ENCODE measurements at places on chromosomes 3 and 15.

- DNase-seq: no peak
These were observed 33.1 kb upstream of the POLG start for GRCh38 chr15:89367485-89368451.

DNA sequence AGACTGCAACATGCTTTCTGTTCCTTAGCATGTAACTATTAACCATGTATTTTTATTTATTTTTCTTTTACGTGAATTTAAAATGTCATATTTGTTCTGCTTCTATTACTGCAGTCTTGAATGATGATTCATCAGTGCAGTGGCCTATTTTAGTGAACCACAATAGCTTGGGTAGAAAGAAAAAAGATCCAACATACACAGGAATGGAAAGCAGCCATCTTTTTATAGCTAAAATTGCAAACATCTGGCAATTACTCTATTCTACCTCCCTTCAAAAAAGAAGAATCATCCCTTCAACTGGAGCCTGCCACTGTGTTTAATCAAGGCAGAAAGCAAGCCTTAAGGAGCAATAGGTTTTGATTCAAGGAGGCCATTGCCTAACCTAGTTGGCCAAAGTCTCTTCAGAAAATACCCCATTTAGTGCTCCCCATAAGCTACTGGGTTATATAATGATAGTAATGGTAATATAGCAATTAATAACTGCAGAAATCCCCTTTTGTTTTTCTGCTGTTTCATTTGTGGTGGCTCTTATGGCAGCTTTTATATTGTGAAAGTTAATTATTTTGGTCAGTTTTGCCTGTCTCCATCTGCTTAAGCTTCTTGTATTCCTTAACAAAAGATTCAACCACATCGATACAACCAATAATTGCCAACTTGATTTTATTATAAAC lies 267.3 kb downstream of the LPP start:
- DNase-seq: no peak

GRCh38 chr3:82685761-82686160 lies 924.3 kb upstream of the GBE1 start:
- DNase-seq: no peak

DNA sequence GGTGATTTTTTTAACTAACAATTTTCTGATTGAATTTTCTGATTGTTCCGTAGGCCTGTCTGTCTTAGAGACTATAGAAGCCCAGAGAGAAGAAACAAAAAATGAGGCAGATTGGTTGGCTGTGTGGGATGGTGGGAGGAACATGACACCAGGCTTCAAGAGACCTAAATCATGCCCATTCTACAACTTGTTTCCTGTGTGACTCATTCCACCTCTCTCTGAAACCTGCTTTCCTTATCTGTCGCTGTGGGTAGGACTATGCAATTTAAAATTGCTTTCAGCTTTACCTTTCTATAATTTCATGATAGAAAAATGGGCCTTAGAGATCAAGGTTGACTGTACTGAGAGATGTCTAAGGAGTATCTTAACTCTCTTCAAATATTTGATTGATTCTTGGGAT lies 44.5 kb downstream of the OXNAD1 start:
- DNase-seq: no peak

DNA sequence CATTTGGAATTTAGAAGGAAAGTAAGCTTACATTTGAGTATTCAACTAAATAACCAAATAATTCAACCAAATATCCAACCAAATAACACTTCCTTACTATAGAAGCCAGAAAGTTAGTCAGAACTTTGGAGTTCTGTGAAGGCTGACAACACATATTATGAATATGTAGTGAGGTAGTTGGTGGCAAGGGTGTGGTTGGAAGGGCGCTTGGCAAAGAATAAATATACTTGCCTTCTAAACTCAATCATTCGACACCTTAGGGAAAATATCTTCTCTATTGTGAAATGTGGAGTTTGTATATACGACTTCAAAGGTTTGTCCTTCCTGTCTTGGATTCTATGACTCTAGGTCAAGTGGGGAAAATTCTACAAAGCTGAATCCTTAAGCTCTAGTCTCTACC lies 111.7 kb upstream of the OSTN start:
- no peak for DNase-seq

DNA sequence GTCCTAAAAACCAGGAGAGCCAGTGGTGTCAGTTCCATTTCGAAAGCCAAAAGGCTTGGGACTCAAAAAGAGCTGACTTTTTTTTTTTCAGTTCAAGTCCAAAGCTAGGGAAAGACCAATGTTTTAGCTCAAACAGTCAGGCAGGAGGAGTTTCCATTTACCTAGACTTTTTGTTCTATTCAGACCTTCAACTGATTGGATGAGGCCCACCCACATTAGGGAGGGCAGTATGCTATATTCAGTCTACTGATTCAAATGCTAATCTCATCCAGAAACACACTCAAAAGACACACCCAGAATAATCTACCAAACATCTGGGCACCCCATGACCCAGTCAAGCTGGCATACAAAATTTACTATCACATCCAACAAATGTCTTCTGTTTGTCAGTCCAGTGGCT lies 374.0 kb downstream of the KCNH8 start:
- DNase-seq: no peak

DNA sequence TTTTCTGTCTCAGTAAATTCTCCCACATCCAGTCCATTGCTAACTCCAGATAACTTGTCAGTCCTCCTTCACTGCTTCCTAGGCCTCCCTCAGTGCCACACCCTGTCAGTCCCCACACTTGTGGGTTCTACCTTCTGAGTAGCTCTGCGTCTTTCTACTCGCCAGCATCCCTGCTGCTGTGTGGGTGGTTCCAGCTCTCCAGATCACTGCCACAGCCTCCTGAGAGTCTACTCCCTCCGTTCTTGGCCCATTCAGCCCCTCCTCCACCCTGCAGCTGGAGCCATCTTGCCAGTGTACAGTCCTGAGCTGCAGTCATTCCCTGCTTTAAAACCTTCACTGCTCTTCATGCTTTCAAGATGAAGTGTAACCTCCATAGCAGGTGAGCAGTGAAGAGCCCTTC lies 45.3 kb downstream of the MAP2K5 start:
- DNase-seq: no peak

DNA sequence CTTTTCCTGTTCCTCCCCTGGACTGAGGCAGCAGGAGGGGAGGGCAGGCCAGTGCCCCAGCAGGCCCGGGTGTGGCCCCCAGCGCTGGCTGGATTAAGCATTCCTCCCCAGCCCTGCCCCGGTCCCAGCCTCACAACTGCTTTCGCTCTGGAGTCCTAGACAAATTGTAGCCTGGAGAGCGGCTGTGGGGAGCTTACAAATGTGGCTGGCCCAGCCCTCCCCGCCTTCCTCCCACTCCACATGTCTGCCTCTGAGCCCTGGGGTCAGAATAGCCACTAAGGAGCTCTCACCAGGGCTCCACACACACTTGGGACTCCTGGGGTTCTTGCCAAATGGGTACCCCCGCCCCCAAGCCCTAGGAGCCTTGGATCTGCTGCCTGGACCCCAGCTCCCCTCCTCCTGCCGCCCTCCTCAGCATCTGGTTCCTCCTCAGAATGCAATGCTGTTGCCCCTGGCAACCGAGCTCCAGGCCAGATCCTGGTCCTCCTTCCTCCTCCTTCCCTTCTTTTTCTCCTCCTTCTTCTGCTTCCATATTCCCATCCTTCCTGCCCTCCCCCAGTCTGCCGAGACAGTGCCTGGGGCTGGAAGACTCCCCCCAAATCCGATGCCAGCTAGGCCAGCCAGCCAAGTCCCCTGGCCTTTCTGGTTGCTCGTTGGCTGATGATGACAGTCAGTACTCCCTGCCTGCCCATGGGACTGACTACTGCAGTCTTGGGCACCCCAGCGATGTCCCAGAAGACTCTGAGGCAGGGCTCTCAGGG lies 91.1 kb downstream of the LINGO1 start:
- DNase-seq: no peak

DNA sequence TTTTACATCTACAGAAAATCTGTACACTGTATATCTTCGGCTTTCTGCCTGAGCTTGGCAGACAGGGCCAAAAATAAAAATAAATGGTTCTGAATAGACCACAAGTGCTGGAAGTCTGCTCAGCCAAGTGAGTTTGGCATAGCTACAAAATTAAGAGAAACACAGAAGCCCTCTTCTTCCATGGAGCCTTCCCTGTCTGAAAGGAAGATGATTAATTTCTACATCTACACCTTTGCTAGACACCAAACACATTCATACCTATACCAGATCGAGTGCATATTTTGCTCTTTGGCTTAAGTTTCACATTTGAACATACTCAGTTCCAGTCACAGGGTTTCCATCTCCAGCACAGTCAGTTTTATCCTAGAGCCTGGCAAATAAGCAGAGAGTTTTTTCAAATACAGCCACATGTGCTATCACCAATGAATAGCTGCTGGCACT lies 224.6 kb downstream of the GREM1 start:
- DNase-seq: no peak

DNA sequence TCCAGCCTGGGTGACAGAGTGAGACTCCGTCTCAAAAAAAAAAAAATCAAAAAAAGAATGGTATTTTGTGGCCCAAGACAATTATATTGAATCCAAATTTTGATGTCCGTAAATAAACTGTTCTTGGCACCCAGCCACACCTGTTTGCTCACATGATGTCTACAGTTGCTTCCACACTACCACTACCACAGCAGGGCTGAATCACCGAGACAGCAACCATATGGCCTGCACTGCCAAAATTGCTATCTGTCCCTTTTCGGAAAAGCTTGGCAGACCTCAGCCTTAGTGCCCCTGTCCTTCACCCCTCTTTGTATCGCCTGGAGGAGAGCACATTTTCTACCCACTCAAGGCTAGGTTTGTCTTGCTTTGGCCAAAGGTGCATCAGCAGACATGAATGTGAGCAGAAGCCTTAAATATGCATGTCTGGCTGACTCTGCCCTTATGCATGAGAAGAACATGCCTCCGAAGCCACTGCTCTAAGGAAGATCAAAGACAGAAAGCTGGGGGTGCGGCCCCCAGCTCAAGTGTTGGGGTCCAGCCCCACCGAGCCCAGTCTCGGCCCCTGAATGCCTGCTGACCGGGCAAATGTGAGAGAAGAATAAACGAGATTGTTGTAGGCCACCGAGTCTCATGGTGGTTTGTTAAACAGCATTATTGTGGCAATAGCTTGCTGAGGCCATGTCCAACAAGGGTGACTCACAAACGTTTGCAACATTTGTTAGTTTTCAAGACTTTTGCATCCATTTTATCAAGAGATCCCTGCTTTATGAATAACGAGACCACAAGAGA lies 108.1 kb downstream of the TPRA1 start:
- no peak for DNase-seq

GRCh38 chr3:61252836-61253235 lies 1.6 kb upstream of the FHIT start:
- DNase-seq: no peak

GRCh38 chr3:7171493-7171892 lies 310.6 kb downstream of the GRM7 start:
- no peak for DNase-seq

DNA sequence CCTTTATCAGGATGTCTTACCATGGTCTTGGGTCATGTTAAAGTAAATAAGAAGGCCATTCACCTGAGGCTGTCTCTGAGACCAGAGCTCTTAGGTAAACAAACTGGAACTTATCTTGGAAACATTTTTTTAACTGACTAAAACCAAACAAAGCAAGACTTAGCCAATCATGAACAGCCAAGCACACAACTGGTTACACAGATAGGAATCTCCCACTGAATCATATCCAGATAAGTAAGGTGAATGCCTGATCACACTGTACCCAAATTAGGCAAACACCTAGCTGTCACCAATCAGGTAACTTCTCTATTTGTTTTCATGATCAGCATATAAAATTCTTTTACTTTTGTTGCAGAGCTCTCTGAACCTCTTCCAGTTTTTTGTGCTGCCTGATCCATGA lies 205.4 kb downstream of the CNTN3 start:
- DNase-seq: no peak

GRCh38 chr3:158936530-158937113 lies 134.8 kb downstream of the MFSD1 start:
- DNase-seq: no peak

- no peak for DNase-seq
These were observed 28.4 kb downstream of the PEAK1 start for GRCh38 chr15:77391372-77391951.

- no peak for DNase-seq
These were observed 47.5 kb upstream of the LIMD1 start for GRCh38 chr3:45546716-45547701.

DNA sequence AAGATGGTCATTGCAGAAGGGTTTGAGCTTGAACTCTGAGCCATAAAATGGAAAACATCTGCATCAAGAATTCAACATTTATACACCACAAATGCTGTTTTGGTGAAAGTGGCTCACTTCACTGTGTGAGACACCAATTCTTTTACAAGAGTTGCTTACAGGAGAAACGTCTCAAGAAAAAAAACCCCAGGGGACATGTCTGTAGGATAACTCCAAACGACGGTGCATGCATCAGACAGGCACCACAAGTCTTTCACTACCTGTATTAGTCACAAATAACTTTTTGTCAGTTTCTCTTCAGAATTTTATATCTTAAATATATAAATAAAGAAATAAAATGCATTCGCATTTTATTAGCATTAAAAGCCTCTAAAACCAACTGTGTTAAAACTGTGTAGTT lies 164.3 kb downstream of the EFHB start:
- DNase-seq: no peak

DNA sequence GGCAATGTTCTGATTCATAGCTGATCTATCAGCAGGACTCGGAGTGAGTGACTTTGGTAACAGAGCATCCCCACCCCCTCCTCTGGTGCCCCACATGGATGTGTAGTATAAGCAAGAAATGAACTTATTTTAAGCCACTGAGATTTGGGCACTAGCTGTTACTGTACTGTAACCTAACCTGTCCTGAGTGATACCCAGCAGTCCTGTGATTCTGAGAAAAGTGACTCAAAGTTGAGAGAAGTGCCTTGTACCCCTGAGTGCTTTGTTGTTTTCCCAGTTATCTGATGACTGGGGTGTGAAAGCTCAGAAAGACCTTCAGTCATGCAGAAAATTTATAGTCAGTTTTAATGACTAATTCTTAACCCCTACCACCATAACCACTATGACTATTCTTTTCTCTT lies 439.9 kb upstream of the RBMS3 start:
- DNase-seq: no peak

DNA sequence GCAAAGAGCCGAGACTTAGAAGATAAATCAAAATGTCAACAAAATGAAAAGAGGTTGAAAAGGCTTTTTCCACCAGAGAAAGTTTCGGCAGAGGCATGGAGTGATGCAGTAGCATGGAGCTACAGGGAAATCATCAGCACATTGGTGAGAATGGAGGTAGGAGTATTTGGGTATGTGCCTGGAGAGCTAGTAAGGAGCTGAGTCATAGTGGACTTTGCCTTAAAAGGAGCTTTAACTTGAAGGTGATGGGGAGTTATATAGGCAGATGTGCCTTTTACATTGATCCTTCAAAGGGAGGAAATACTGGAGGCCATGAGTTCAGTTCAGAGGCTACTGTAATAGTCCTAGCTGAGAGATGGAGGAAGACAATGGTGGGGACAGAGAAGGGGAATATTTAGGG lies 44.3 kb downstream of the IL5RA start:
- no peak for DNase-seq

DNA sequence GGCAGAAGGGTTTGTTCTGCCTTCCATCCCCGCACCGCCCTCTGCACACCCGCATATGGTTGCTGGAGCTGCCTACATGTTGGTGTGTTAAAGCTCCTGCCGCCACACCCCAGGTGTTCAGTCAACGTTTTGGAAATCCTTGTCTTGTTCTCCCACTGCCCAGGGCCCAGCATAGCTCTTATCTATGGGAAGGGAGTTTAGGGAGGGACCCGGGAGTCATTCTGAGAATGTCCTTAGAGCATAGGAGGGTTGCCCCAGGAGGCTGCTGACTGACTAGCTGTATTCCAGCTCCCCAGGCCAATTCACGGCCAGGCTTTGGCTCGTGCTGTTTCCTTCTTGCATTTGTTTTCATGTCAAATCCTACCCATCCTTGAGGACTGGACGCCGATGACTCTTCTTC lies 46.8 kb downstream of the MAGEF1 start:
- no peak for DNase-seq

GRCh38 chr3:16319723-16320122 lies 54.7 kb downstream of the OXNAD1 start:
- DNase-seq: no peak
